ENCODE measurements at places on chromosomes 5 and 9. TPM values are rescaled to one million over a fixed set of nuclear protein-coding genes. Genes with fewer than 3 reads are reported as not detected.
A peak's percentile ranks its signal among the peaks of the same experiment; 100 is the strongest.

GRCh38 chr5:125336401-125336800 lies 590.0 kb upstream of the ZNF608 start:
- H3K36me3 ChIP-seq, result no peaks in the 10 kb centered on the region
- DNase-seq, result no peak
- no peak overlapping the region for H3K4me3 ChIP-seq
- H3K27ac ChIP-seq, result no peak overlapping the region

- DNase-seq, result no peak
- peaks cover 8% of the 10 kb centered on the region for H3K36me3 ChIP-seq
- H3K27ac ChIP-seq, result peak overlapping the region; percentile 94
- H3K4me1 ChIP-seq, result no peaks in the 10 kb centered on the region
- H3K27me3 ChIP-seq, result no peaks in the 10 kb centered on the region
Measured at GRCh38 chr5:122775550-122776542, 966 bp downstream of the SNX2 start.

DNA sequence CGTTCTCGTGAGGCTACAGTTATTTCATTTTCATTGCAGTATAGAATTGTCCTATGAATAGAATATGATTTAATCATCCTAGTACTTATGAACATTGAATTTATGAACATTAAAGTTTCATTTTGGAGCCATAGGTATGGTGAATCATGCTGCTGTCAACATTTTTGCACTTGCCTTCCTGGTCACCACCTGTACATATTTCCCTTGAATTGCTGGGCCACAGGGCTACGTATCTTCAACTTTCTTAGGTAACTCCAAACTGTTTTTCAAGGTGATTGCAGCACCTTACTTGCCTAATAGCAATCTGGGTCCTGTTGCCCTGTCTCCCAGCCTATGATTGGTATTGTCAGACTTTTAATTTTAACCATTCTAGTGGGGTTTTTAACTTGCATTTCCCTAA lies 6.5 kb upstream of the RNF145 start:
- H3K27ac ChIP-seq, result no peak overlapping the region
- no peaks in the 10 kb centered on the region for H3K27me3 ChIP-seq
- no peak overlapping the region for H3K4me3 ChIP-seq
- no peaks in the 10 kb centered on the region for H3K36me3 ChIP-seq

GRCh38 chr9:98117984-98118639 lies 910 bp downstream of the TRIM14 start:
- H3K4me3 ChIP-seq, result peak overlapping the region; percentile 84
- H3K27ac ChIP-seq, result peak overlapping the region; percentile 77
- peaks cover 3% of the 10 kb centered on the region for H3K27me3 ChIP-seq
- peaks cover 13% of the 10 kb centered on the region for H3K4me1 ChIP-seq
- H3K36me3 ChIP-seq, result no peaks in the 10 kb centered on the region

DNA sequence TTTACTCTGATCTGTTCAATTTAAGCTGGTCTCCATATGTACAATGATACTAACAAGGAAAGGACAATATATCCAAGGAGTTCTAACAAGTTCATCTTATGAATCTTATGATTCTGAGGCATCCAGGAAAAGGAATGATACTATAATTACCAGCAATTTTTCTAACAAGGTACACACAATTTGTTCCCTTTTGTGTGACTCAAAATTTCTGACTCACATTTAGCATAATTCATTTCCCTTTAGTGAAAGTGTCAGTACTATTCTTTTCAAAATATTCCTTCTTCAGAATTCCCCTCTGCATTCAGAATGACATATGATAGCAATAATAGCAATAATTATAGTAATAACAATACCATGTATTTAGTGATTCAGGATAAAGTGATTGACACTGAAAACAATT lies 594.8 kb downstream of the DMRTA1 start:
- no peak overlapping the region for H3K27ac ChIP-seq
- no peak overlapping the region for H3K4me3 ChIP-seq
- no peaks in the 10 kb centered on the region for H3K27me3 ChIP-seq

DNA sequence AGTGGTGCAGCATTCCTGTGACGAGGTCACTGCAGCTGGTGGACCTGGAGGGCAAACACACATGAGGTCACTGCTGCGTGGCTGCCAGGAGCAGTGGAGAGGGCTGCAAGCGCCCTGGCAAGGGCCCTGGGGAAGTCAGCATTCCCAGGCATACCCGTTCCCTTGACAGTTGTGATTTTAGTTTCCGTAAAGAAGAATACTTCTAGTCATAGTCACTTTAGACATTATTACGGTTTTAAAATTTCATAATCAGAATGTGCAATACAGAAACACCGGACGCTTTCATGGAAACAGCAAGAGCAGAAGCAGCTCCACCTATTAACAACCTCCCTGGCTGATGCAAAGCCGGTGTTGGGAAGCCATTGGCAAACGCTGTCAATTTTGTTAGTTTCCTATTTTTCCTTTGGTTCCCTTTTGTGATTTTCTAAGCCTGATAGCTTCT lies 129.8 kb downstream of the GADD45G start:
- no peaks in the 10 kb centered on the region for H3K36me3 ChIP-seq
- H3K27me3 ChIP-seq, result peaks cover 4% of the 10 kb centered on the region
- DNase-seq, result no peak

GRCh38 chr5:113232221-113232620 lies 202.6 kb downstream of the TSSK1B start:
- no peaks in the 10 kb centered on the region for H3K36me3 ChIP-seq
- no peaks in the 10 kb centered on the region for H3K27me3 ChIP-seq
- peaks cover 40% of the 10 kb centered on the region for H3K4me1 ChIP-seq
- no peak overlapping the region for H3K27ac ChIP-seq
- no peak overlapping the region for H3K4me3 ChIP-seq

DNA sequence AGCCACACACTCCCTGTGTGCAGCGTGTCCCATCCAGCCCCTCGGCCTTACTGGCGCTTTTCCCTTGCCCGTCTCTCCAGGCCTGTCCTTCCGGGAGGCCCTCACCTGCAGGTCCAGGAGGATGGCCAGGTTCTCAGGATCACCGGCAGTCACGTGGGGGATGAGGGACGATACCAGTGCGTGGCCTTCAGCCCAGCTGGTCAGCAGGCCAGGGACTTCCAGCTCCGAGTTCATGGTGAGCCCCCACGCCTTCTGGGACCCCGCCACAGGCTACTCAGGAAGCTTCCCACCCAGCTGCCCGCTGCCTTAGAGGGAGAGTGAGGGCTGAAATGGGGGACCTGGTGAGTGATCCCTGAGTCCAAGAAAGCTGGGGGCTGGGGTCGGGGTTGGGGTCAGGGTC lies 85.8 kb downstream of the HMCN2 start:
- no peak for DNase-seq
- H3K36me3 ChIP-seq, result no peaks in the 10 kb centered on the region
- no peaks in the 10 kb centered on the region for H3K27me3 ChIP-seq
- H3K4me1 ChIP-seq, result no peaks in the 10 kb centered on the region
- H3K4me3 ChIP-seq, result no peak overlapping the region

The WNK2 gene
- total RNA-seq, result 75.5 TPM
